Left kidney (tissue), 8 donors: ENCODE measurements at places on chromosomes 11 and 22.

DNA sequence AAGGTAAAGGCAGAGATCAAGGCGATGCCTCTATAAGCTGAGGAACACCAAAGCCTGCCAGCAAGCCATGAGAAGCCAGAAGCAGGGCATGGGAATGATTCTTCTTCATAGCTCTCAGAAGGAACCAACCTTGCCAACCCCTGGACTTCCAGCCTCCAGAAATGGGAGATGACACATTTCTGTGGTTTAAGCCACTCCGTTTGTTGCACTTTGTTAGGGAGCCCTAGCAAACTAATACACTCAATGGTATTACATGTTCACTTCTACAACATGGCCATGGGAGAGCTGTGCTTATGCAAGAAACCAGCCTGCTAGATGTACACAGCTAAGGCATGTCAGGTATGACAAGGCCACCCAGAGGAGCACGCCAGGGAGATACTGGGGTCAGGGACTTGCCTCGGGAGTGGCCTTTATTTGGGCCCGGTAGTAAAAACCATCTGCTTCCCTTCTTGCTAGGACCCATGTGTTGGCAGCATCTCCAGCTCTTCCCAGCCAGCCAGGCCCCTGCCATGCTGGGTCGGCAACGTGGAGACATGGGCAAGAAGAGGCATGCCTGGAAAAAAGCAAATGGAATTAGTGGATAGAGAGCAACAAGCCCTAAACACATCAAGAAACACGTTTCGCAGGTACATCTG, 3.6 kb downstream of the C11orf16 start:
- DNase-seq: no peak

DNA sequence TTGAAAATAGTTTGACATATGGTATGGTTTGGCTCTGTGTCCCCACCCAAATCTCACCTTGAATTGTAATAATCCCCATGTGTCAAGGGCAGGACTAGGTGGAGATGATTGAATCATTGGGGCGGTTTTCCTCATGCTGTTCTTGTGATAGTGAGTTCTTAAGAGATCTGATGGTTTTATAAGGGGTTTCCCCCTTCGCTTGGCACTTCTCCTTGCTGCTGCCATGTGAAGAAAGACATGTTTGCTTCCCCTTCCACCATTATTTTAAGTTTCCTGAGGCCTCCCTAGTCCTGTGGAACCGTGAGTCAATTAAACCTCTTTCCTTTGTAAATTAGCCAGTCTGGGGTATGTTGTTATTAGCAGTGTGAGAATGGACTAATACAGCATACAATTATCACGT, 7.7 kb downstream of the KCTD21 start:
- no peak for DNase-seq

- DNase-seq: no peak
Measured at GRCh38 chr11:126543691-126544090, 188.2 kb downstream of the ST3GAL4 start.

- no peak for DNase-seq
Measured at GRCh38 chr11:60945295-60945667, 6.7 kb downstream of the SLC15A3 start.

DNA sequence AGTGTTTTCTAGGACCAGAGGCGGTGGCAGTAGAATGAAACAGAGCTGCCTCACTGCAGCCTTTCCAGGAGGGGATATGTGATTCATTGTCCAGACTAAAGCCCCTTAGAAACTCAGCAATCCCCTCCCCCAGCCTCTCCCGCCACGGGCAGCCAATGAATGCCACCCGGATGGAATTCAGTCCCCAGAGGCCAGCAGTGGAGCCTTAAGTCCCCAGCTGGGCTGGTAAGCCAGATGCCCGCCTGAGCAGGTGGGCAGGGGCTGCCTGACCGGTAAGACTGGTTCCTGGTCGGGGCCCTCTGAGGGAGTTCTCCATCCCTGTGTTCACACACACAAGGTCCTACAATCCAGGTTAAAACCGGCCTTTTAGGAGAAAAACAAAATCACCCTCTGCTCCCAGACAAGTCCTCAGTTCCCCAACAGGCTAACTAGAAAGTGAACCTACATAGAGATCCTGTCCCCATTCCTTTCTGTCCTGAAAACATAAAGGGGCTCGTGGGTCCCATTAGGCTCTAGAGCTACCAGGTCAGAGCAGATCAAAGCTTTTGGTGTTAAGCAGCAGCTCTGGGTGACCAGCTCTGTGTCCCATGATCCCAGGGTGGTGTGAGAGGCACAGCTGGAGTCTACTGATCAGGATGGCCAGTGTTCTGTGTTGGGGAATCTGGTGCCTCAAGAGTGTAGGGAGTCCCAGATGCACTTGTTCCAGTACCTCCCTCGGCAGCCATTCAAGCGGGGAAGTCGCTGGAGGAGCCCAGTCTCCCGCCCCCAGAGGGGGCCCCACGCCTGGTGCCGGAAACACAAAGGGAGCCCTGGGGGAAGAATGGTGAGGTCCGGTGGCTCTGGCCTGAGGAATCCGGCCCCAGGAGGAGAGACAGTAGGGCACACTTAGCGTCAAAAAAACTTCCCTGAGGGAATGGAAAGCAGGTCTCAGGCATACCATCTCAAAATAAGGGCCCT, 2.6 kb downstream of the PATZ1 start:
- DNase-seq: peak; percentile 71

DNA sequence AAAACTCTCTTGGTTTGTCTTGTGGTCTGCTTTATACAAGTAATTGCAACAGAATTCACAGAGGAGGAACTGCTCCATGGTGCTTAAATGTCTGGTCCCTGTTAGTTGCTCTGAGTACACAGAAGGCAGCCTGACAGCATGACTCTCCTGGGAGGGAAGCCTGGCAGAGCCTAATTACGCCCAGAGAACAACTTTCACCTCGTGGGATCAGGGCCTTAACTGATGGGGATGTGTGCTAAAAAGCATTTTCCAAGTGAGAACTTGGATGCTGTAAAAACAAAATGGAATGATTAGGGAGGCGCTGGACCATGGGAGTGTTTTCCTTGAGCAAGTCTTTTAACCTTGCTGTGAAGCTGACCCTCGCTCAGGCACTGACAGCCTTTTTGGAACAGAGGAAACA, 154.0 kb upstream of the TENM4 start:
- no peak for DNase-seq

GRCh38 chr11:69854713-69855112, 35.5 kb upstream of the FGF3 start:
- no peak for DNase-seq

DNA sequence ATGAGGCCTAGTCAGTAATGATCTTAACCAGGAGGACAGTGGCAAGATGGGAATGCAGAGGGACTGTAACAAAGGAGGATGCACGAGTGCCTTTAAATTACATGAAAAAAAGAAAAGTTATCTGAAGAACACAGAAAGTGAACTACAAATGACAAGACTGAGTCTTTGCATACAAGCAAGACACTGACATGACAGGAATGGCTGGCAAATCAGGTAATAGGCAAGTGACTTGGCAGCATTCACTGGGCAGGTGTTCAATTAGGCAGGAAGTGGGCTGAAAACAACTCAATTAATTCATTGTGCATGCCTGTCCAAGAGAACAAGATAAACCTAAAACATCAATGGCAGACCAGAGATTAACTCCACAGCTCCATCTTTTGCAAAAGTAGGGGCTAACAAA, 24.0 kb downstream of the SMCO4 start:
- no peak for DNase-seq

DNA sequence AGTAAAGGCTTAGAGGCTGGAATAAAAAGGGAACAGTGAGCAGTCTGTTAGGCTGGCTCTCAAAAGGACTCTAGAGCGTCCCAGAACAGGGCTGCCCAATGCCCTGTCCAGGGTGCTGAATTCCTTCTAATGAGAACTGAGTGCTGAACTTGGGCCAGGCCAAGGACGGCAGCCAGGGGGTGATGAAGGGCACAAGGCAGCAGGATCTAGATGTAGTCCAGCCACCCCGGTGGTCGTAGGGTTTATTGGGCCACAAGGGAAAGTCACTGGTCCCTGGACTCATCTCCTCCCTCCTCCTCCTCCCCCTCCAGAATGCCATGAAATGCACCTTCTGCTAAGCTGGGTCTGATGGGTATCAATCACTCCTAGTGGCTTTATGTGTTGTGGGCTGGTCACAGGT, 19.2 kb downstream of the NPTXR start:
- DNase-seq: peak; percentile 93

GRCh38 chr22:49055406-49055805, 772.3 kb downstream of the BRD1 start:
- no peak for DNase-seq

- no peak for DNase-seq
Measured at GRCh38 chr11:88522624-88523385, 185.3 kb upstream of the CTSC start.

GRCh38 chr11:64546600-64546999, 44.4 kb upstream of the SLC22A12 start:
- no peak for DNase-seq

DNA sequence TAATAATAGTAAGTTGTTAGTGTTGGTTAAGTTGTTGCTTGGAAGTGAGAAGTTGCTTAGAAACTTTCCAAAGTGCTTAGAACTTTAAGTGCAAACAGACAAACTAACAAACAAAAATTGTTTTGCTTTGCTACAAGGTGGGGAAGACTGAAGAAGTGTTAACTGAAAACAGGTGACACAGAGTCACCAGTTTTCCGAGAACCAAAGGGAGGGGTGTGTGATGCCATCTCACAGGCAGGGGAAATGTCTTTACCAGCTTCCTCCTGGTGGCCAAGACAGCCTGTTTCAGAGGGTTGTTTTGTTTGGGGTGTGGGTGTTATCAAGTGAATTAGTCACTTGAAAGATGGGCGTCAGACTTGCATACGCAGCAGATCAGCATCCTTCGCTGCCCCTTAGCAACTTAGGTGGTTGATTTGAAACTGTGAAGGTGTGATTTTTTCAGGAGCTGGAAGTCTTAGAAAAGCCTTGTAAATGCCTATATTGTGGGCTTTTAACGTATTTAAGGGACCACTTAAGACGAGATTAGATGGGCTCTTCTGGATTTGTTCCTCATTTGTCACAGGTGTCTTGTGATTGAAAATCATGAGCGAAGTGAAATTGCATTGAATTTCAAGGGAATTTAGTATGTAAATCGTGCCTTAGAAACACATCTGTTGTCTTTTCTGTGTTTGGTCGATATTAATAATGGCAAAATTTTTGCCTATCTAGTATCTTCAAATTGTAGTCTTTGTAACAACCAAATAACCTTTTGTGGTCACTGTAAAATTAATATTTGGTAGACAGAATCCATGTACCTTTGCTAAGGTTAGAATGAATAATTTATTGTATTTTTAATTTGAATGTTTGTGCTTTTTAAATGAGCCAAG, 2.7 kb downstream of the NEAT1 start:
- no peak for DNase-seq

DNA sequence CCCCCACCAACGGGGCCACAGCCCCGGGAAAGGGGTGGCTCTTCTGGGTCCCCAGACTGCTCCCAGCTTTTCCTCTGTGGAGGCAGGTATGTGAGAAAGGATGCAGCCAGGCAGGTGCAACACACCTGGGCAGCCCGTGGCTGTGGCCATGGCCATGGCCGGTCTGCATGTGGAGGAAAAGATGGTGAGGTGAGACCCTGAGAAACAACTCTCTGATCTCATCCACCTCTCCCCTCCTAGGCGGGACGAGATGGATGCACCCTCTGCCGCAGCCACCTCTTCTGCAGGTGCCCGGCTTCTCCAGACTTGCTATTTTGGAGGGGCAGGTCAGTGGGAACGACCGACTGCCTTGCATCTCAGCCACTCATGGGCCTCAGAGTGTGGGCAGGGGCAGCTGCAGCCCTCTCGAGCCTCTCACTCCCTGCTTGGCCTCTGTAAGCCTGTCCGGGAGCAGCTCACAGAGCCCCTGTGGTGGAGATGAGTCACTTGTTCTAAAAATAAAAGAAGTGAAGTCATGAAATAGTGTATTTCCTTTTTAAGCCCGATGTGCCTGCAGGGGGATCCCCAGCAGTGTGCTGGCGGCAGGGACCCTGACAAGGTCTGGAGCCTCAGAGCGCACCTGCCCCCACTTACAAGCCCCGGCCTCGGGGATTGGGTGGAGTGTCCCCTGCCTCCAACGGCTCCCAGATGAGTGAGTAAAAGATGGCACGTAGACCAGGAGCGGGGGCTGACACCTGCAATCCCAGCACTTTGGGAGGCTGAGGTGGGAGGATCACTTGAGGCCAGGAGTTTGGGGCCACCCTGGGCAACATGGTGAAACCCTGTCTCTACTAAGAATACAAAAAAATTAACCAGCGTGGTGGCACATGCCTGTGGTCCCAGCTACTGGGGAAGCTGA, 10.7 kb downstream of the SMIM38 start:
- no peak for DNase-seq

DNA sequence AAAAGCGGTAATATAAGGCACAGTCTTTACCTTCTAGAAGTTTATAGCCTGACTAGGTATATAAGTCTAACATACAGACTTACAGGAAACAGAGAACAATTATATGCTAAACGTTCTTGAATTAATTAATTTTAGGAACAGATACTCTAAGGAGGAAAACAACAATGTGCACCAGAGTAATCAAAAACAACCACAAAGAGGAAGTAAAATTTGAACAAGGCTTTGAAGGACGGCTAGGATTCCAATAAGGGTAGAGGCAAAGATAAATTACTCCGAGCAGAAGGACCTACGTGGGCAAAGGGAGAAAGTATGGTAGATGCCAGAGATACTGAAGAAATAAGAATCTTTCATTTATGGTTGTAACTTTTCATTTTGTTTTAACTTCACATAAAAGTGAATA, 54.4 kb downstream of the ENTHD1 start:
- no peak for DNase-seq

GRCh38 chr11:96038046-96038445, 114.1 kb upstream of the MTMR2 start:
- DNase-seq: no peak

DNA sequence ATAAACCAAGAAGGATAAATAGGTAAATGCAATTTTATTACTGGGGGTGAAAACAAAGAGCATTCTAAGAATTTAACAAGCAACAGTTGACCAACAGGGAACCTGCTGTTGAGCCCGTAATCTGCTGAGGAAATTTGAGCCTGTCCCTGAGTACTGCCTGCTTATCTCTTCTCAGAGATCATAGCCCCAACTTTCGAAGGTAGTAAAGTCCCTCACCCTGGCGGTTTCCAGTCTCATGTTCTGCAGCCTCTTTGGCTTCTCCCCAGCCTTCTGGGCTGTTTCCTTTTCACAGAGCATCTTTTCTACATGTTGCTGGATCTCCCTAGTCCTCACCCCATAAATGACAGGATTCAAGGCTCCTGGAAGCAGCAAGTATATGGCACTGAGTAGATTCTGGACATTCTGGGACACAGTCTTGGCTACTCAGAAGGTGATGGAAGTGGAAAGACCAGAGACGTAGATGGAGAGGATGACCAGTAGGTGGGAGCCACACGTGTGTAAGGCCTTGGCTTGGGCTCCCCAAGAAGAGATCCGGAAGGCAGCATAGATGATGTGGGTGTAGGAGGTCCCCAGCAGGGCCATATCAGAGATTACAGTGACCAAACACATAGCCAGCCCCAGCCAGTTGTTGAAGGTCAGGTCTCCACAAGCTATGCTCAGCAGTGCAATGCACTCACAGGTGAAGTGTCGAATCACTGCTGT, 51.6 kb downstream of the RRM1 start:
- DNase-seq: no peak
